ENCODE measurements at places on chromosomes 1 and 21. TPM values are rescaled to one million over a fixed set of nuclear protein-coding genes. Genes with fewer than 3 reads are reported as not detected.

DNA sequence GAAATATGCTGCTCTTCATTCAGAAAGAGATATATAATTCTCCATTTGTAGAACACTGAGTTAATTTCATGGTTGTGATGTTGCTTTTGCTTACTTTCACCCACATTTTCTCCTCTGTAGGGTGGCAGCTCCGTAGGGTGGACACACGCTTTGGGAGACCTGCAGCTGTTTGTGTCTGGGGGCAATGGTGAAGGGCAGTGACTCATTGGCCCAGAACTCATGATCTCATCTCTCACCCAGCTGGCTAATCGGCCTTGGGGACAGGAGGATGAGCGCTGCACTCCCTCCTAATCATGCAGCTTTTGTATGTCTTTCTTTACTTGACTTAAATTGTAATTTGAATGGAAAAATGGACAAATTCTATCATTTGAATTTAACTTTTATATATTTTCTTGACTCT lies 9.6 kb downstream of the DISC1 start:
- no peak for DNase-seq

DNA sequence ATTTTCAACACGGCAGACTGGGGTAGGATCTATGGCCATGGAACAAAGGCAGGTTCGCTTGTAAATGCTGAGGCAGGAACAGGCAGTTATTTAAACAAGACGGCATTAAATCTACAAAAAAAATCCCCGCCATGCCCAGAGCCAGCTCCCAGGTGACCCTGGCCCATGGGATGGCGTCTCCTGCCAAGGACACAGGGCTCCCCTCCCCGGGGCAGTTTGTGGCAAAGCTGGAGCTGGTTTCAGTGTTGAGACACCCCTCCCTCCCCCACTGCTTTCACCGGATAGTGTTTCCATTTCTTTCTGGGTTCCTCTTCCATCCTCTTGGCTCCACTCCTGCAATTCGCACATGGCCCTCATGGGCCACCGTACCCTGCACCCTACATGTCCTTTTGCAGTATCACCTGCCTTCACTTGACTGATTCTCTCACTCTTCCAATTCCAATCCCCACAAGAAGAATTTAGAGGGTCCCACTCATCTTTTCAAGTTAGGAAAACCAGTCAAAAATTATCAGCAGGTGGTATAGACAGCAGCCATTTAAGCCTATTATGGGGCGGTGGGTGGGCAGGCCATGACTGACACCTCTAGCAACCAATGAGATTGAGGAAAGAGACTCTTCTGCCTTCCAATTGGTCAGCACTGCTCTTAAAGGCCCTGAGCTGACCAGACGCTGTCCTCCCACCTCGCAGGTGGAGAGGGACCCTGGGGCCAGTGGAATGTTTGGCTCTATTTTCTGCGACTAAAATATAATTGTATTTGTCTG lies 52.0 kb downstream of the OLIG1 start:
- DNase-seq: no peak

- DNase-seq: no peak
Observed at GRCh38 chr1:231702804-231703203, 76.2 kb downstream of the DISC1 start.

DNA sequence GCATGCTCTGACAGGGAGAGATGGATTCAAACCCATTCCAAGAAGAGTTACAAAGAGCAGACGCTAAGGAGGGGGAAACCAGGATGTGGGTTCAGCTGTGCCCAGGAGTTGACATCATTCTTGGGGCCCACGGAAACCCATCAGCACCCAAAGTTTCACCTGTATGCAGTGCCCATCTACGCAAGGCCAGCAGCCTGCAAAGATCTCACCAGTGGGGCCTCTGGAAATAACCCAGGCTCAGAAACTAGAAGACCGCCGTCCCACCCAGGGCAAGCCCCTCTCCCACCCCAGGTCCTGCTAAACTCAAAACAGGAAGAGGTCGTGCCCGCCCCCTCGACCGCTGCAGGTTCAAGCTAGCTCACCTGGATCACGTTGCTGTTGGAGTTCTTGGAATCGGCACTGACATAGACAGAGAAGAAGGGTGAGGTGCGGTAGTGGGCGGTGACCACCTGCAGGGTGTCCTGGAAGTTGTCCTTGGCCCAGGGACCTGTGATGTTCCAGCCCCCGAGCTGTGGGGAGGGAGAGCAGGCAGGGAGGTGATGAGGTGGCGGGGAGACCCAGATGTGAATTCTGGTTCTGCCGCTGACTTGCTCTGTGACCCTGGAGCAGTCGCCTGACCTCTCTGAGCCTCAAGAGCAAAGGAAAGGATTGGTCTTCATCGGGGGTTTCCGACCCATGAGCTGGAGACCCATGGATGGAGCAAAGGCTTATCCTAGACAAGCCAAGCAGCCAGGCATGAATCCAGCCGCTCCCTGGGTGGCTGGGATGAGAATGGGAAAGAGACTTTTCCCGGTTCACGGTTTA lies 31.7 kb downstream of the ECE1 start:
- no peak for DNase-seq

AMIGO1 gene
- total RNA-seq: 4.5 TPM
